ENCODE measurements at places on chromosomes 11 and 22.

- DNase-seq: peak; percentile 67
These were observed at the start of gene SCYL1 for GRCh38 chr11:65524741-65525545. SCYL1 (plus strand) TSS chr11:65525083; CDS start chr11:65525154, 71 bp downstream.

DNA sequence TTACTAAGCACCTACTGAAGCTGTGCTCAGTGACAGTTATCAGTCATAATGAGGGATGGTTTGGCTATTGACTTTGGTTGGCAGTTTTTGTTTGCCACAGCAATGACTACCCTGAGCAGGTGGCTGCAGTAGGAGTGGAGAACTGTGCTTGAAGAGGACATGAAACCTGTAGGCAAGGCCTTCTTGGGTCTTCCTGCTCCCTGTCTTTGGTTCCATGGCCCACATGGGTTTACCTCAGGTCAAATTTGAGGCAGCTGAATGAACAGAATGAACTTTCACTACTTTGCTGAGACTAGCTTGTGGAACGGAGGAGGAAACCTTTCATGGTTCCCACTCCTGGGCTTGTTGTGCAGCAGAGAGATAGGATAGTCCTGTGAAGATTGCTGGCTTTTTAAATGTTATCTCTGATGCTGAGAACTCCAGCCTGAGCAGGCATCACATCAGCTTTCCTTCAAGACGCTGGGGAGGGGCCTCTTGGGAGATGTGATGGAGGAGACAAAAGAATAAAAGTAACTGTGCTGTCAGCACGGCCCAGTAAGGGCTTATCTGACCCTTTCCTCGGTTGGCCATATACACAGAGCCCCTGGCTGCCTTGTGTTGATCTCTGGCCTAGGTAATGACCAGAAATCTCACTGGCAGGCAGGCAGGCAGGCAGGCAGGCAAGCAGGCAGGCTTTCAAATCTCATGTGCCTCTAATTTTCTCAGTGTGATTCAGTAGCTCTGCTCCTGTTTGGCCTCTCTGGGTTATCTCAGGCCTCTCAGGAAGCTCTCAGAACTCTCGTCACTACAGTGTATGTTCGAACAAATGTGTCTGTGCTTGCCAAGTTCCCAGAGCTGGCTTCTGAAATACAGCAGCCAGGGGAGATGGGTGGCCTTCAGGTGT is 12.0 kb downstream of the STIM1 start:
- no peak for DNase-seq

GRCh38 chr11:92264350-92264749 is 39.7 kb downstream of the FAT3 start:
- no peak for DNase-seq

DNA sequence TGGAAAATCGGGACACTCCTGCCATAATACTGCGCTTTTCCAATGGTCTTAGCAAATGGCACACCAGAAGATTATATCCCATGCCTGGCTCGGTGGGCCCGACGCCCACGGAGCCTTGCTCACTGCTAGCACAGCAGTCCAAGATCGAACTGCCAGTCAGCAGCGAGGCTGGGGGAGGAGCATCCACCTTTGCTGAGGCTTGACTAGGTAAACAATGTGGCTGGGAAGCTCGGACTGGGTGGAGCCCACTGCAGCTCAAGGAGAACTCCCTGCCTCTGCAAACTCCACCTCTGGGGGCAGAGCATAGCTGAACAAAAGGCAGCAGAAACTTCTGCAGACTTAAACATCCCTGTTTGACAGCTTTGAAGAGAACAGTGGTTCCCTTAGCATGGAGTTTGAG is 15.6 kb downstream of the PTH start:
- DNase-seq: no peak

- DNase-seq: no peak
These were observed 102.7 kb downstream of the NECTIN1 start for GRCh38 chr11:119626197-119626841.

Measured in stimulated activated CD8-positive, alpha-beta memory T cell treated with anti-CD3 and anti-CD28 coated beads, Interleukin-4, amount 100 ng/mL, for 1 hour (primary cell).